Breast epithelium (tissue), 4 donors: ENCODE measurements at places on chromosomes 13 and 19.

DNA sequence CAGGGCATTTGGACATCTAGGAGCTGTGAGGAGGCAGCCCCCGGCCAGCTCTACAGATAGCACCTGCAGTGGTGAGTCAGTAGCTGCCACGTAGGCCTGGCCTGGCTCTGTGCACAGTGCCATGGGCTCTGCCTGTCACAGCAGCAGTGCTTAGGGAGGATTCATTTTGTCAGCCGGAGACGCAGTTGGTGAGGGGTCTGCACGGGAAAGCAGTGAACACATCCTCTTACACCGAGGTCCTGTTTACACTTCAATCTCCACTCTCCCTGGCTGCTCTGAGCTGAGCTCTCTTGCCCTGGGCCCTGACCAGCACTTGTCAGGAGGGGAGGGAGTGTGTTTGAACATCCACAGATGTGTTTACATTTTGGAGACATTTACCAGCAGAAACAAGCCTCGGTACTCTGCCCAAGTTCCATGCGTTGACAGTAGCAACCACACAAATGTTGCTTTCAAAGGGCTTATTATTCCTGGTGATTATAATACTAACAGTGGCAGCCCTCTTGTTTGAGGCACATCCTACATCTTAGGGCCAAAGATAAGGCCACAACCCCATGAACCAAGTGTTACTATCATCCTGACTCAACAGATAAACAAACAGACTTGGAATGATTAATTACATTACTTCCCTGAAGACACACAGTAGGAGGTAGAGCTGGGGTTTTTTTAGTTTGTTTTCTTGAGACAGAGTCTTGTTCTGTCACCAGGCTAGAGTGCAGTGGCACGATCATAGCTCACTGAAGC, 148.9 kb downstream of the USP12 start:
- peak; percentile 60 for DNase-seq

DNA sequence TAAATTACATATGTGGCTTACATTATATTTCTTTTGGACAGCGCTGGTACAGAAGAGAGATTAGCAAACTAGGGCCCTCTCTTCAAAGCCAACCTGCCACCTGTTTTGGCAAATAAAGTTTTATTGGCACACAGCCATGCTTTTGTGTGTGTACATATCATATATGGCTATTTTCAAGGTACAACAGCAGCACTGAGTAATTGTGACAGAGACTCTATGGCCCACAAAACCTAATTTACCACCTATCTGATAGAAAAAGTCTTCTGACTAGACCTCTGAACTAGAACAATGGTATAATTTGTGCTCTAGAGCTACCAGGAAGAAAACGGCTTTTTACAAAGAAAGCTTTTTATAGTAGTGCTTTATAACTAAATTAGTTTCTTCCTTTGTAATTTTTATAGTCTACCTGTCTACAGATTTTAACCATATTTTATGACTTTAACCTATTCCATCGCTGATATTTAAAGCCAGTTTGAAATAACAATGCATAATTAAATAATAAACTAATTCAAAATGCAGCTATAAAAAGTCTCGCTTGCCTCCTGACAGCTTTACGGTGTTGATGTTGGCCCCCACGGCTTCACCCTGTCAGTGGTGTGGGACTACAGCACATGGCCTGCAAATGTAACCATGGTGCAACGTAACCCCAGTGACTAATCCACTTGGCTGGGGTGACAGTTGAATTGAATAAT, 17.7 kb upstream of the DPY19L3 start:
- no peak for DNase-seq

- peak; percentile 86 for DNase-seq
Observed at GRCh38 chr19:48588670-48589401, 17.7 kb upstream of the SPACA4 start.

- DNase-seq, result no peak
Observed at GRCh38 chr19:34148658-34149185, 23.6 kb upstream of the LSM14A start.

GRCh38 chr19:58570770-58571574, 2.2 kb downstream of the MZF1 start:
- DNase-seq, result no peak

- DNase-seq, result no peak
Observed at GRCh38 chr13:67231289-67232000, 1.3 kb upstream of the PCDH9 start.

GRCh38 chr19:7507884-7508283, 8.0 kb upstream of the ZNF358 start:
- no peak for DNase-seq

DNA sequence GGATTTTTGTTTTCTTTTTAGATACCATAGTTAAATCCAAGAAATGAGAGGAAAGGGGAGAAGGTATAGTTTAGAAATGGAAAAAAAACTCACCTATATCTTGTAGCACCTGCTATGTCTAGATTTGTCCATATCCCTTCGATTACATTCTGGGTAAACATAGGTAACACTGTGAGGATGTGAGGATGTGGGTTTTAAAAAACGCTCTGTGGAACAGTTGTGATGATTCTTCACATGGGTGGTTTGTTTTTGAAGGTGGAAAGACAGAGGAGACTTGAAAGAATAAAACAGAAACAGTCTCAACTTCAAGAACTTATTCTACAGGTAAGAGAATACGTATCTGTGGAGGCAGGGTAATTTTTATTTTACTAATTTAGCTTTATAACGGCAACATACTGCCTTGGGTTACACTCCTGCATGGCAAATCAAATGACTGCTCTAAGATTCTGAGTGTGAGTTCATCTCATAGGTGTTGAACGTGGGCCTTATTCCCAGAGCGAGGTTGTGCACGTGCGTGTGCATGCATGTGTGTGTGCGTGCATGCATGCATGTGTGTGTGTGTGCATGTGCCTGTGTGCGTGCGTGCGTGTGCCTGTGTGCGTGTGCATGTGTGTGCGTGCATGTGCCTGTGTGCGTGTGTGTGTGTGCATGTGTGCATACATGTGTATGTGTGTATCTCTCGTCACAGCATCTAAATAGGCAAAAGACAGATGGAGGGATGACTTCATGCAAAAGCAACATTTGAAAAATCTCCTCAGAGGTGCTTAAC, 23.5 kb downstream of the ATP4B start:
- DNase-seq, result no peak

DNA sequence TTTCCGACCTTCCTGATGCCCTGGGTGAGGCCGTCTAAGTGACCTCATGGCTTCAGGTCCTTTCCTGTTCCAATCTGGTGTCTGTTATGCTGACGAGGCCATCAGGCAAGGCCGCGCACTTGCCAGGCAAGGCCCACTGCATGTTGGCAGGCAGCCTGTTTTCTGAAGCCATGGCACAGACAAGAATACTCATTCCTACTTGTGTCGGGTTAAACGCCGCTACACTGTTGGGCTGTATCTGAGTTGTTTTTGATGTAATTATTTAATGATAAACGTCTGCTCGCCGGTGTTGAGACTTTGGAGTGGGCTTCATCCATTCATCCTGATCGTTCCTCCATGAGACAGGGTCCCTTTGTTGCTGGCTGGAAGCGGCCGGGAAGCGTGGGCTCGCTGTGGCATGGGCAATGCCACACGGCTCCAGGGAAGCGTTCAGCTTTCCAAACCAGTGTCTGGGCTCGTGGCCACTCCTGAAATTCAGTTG, 92.1 kb downstream of the ATP11A start:
- no peak for DNase-seq

GRCh38 chr19:18839465-18840287, 7.9 kb downstream of the UPF1 start:
- DNase-seq, result no peak

GRCh38 chr13:37596805-37597204, 1.8 kb downstream of the POSTN start:
- no peak for DNase-seq

- DNase-seq, result no peak
Observed at GRCh38 chr13:74973935-74974879, 507.8 kb downstream of the TBC1D4 start.

GRCh38 chr13:49783865-49784264, 8.6 kb downstream of the KPNA3 start:
- no peak for DNase-seq

- DNase-seq, result no peak
Observed at GRCh38 chr13:31116224-31116623, 45.5 kb downstream of the HSPH1 start.

DNA sequence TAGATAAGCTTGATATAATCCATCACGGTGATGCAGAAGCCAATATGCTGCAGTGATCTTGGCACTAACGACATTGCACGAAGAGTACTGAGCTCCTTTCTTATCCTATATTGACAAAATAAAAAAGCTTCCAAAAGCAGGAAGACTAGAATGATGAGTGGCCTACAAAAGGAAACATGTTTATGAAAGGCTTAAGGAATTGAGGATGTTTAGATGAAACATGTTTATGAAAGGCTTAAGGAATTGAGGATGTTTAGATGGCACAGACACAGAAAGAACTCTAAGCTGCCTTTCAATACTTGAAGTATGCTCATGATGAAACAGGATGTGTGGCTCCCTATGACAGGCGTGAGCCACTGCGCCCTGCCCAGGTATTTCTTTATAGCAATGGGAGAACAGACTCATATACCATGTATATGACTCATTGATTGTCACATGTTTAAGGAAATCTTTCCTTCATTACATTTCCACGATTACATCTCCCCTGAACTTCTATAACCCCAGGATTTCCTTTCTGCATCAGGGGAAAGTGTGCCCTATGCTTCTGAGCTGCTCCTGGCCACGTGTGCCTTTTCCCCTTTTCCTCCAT, 690.8 kb upstream of the ARGLU1 start:
- DNase-seq, result no peak

DNA sequence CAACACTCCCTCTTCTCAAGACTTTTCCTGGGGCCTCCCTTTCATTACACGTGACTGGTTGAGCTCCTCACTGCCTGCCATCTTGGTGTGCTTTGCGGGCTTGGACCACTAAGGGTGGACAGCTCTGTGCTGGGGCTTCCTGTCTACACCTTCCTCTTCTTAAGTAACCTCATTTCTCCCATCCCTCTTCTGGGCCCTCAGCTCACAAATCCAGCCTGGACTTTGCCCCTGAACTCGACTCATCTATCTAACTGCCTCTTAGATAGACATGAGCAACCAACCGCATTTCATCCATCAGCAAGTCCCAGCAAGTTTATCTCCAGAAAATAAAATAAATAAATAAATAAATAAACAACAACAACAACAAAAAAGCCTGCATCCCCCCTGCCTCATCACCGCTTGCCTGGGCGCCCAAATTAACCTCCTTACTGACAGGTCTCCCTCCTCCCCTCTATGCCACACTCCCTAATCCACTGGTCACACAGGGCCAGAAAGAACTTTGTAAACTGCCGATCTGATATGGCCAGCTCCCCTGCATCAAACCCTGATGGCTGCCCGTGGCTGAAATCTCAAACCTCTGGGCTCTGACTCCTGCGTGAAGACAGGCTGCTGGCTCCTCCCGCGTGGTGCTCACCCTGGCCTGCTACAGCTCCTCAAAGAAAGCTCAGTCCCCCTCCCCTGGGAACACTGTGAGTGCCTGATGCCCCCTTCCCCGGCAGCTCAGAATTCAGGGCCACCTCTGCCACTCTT, 7.8 kb downstream of the ISOC2 start:
- DNase-seq, result no peak

GRCh38 chr13:99384468-99384867, 77.3 kb upstream of the GPR183 start:
- DNase-seq, result no peak

DNA sequence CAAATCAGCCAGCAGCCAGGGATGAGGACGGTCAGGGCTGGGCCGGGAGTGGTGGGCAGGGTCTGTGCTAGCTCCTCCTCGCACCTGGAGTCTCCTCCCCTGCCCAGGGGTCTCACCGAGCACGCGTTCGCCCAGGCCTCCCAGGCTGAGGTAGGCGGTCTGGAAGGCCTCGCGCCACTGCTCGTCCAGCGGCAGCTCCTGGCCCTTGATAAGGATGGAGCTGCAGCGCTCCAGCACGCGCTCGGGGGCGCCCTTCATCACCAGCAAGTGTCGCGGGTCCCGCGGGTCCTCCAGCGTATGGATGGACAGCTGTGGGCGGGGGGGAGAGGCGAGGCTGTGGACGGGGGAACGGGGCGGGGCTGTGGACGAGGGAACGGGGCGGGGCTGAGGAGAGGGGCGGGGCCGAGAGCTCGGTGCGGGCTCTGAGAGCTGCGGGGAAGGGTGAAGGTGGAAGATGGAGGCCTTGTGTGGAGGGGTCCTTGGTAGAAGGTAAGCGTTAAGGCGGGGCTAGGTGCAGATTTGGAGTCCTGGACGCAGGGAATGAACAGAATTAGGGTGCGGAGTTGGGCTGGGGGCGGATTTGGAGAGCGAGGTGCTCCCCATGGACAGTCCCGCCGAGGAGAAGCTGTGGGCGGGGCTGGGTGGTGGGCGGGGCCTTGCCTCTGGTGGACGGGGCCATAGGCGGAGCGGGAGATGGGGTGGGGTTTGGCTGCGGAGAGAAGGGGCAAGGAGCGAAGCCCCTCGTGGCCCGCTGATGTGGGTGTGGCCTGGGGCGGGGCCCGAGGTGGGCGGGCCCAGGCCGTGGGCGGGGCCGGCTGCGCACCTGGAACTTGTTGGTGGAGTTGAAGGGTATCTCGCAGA, 5.7 kb downstream of the ATP4A start:
- no peak for DNase-seq

DNA sequence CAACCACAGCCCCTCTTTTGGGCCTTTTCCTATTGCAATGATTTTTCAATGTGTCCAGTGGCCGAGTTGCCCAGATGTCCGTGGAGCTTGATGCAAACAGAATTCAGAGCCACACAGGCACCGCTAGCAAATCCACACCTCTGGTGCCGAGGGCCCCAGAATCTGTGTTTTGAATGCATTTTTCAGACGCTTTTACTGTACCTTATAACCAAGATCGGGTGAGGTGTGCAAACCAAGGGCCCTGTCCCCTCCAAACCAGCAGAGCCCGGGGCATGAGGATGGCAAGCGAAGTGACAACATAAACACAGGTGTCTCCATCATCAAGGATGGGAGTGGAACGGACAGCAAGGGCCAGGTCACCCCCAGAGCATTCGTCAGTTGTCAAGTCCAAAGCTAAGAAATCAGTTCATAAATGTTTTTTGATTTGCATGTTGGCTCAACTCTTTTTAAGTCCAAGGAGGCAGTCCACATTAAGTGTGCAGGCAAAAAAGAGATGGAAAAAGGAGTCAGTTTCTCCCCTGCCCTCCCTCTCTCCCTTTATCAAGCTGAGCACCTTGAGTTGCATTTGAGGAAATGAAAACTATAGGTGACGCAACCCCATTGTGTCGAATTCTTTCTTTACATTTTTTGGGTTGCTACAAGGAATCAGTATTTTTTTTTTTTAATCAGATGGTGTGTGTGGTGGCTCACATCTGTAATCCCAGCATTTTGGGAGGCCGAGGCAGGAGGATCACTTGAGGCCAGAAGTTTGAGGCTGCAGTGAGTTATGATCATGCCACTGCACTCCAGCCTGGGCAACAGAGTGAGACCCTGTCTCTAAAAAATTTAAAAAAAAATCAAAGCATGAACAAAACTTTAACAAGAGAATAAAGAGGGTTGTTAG, 2.9 kb downstream of the CCDC8 start:
- DNase-seq, result no peak

GRCh38 chr19:23343434-23344010, 51.7 kb downstream of the ZNF91 start:
- no peak for DNase-seq
